ENCODE measurements at places on chromosomes 4 and X. TPM values are rescaled to one million over a fixed set of nuclear protein-coding genes. Genes with fewer than 3 reads are reported as not detected.

GRCh38 chrX:39772057-39772832, 325.5 kb downstream of the BCOR start:
- no peak for DNase-seq

Gene BGN
- total RNA-seq, result not detected

Gene SPP1
- total RNA-seq, result 2.2 TPM

Gene RTL9
- total RNA-seq, result under 0.01 TPM

Gene GLRA3
- under 0.01 TPM for total RNA-seq
